Stimulated activated CD8-positive, alpha-beta memory T cell treated with anti-CD3 and anti-CD28 coated beads, Interleukin-4, amount 100 ng/mL, for 1 hour (primary cell): ENCODE measurements at places on chromosomes 1 and 21.
A peak's percentile ranks its signal among the peaks of the same experiment; 100 is the strongest.

DNA sequence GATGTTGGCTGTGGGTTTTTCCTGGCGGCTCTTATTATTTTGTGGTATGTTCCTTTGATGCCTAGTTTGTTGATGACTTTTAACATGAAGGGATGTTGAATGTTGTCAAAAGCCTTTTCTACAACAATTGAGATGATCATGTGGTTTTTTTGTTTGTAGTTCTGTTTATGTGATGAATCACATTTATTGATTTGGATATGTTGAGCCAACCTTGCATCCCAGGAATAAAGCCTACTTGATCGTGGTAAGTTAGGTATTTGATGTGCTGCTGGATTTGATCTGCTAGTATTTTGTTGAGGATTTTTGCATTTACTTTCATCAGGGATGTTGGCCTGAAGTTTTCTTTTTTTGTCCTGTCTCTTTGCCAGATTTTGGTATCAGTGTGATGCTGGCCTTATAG lies 28.5 kb downstream of the CD55 start:
- DNase-seq = no peak

GRCh38 chr1:15259622-15260007 lies 12.6 kb downstream of the FHAD1 start:
- DNase-seq = no peak

GRCh38 chr1:58251430-58252073 lies 295.0 kb downstream of the OMA1 start:
- DNase-seq = no peak

- DNase-seq = no peak
Measured at GRCh38 chr1:93625582-93626327, 55.9 kb downstream of the BCAR3 start.

DNA sequence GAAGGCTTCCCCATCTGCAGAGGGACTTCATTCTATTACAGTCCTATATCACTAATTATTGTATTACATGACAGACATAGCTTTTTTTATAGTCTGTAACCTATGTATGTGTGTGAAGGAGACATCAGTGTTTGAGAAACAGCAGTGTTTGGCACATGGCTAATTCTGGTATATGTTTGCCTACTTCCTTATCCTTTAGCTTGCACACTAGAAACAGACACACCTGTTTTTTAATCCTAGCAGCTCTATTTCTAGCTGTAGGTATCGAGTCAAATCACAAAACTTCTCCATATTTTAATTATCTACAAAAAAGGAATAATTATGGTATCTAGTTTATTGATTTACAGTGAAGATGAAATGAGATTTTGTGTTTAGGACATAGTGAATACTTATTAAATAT lies 129.4 kb upstream of the CACYBP start:
- DNase-seq = no peak

- DNase-seq = no peak
Measured at GRCh38 chr1:157135646-157136045, 2.5 kb downstream of the ETV3 start.

DNA sequence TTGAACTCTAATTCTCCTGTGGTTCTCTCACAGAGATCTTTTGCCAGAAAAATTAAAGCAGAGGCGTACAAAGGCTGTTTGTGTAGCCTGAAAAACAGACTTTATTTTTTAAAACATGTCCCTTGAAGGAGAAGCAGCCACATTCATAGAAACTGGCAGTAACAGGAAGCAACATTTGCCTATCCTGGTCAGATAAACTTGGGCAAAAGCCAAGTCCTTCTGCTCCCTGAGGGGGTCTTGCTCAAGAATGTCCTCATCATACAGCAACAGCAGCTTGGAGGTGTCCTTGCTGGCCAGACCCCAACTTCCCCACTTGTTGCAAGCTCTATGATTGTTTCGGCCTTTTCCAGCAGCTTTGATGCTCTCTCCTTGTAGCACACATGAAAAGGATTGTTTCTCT lies 36.3 kb downstream of the MSTO1 start:
- DNase-seq = no peak

- no peak for DNase-seq
Measured at GRCh38 chr1:63827411-63828321, 53.8 kb downstream of the ROR1 start.

DNA sequence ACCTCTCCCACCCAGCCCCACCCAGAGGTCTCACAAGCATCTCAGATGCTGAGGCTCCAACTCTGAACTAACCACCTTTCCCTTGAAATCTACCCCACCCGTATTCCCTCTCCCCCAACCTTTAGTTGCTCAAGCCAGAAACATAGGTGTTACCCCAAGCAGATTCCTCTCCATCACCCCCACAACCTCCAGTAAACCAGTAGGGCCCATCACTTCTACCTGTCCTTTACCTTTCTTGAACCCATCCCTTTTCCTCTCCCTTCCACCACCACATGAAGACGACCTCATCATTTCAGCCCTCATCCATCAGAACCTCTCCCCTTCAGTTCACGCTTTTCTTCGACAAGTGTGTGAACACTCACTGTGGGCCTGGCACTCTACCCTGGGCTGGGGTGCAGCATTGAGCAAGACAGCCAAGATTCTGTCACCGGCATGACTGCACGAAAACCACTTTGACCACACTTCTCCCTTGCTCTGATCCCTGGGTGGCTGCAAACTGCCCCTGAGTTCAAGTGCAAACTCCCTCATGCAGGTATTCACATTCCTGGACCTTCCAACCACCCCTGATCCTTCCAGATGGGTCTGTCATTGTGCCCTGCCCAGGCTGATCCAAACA lies 65.5 kb upstream of the LAPTM5 start:
- no peak for DNase-seq

DNA sequence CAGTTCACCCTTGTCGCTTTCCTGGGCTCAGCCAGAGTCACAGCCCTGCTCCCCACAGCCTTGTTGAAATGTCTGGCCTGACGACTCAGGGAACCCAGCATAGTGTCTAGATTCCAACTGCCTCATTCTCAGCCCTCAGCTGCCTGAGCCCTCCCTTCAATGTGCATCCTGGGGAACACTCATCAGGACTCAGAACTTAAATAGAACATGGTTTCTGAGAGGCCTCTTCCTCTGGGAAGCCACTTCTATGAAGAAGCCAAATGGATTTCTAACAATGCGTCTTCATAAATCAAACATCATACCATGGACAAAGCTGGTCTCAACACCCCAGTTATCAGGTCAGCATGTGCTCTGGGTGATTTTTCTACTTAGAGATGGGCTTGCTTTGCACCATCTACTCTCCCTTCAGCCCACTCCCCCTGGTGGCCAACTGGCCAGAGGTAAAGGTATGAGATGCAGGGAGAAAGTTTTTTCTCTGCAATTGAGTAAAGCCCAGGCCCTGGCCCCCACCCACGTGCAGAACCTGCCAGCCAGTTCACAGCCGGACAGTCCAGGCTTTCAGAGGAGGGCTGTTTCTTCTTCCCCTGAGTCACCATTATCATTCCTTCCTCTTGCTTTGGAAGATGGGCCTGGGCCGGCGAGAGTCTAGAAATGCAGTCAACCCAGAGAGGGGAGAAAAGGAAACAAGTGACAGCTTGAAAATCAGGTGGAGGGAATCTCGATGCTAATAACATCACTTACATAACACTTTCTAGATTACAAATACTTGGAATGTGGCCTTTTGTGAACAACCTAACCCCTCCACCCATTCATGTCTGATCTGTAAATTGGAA lies 32.1 kb downstream of the CD244 start:
- DNase-seq = peak; percentile 57

- no peak for DNase-seq
Measured at GRCh38 chr1:114061121-114061830, 82.0 kb downstream of the OLFML3 start.

DNA sequence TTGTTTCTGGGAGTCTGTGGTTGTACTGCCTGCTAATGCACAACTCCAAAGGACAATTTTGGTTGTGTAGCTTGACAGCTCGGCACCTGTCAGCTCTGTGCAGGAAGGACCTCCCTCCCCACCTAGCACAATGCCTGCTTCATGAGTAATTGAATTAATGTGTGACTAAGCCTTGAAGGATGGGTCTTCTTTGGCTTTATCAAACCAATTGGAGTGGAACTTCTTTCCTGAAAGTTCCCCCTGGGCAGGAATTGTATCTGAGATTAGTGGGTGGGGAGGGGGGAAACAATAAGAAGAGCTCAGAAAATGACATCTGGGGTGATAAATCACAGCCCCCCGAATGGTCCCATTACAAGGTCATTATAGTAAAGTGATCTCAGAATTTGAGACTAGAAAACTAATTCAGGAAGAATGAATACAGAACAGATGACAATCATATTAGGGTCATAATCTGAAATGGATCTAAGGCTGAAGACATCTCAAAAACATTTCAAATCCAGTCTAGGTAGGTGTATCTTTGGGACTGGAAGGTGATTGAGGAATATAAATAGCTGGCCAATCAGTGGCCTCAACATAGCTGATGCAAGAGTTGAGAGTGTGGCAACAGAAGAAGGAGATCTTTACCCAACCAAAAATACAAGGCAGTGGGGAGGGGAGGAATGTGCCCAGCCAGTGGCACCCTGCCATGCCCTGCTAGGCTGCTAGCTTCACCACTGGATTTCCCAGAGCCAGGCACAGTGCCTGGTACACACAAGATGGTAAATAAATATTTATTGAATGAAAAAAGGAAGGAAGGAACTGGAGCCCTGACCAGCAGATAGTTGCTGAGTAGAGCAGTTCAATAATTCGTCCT lies 10.1 kb upstream of the SESN2 start:
- DNase-seq = no peak

DNA sequence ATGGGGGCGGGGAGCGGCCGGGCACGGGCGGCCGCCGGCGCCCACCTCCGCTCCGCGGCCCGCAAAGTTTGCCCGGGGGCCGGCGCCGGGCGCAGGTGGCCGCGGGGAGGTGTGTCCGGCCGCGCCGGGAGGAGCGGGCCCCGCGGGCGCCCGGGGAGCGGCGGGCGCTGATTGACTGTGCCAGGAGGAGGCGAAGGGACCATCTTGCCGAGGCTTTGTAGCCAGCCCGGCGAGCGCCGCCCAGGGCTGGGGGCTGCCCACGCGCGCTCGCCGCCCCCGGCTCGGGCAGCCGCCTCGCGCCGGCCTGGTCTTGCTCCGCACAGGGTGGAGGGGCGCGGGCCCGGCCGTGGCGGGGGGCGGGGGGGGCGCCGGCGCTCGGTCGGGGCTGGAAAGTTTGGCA lies 432 bp downstream of the EPHB2 start:
- DNase-seq = no peak
